ENCODE measurements at places on chromosomes 4 and X.

GRCh38 chr4:169582203-169582602, 30.2 kb downstream of the NEK1 start:
- no peak for DNase-seq

DNA sequence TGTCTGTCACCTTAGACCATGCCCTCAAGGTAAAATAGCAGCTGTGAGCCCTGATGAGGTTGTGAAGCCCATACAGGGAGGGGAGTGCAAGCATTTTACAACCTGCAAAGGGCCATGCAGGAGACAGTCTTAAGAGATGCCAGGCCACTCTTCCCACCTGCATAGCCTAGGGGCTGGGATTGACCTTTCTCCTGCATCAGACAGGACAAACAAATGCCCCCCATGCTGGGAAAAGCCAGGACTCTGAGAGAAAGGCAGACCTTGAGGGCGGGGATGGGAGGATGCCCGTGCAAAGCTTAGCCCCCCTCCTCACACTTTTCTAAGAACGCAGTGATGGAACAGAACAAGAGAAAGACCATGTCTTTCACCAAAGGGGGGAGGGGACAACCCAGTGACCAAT, 137.9 kb upstream of the MAMLD1 start:
- no peak for DNase-seq

- DNase-seq: no peak
These were observed 107.1 kb upstream of the ADRA2C start for GRCh38 chr4:3659131-3659530.

DNA sequence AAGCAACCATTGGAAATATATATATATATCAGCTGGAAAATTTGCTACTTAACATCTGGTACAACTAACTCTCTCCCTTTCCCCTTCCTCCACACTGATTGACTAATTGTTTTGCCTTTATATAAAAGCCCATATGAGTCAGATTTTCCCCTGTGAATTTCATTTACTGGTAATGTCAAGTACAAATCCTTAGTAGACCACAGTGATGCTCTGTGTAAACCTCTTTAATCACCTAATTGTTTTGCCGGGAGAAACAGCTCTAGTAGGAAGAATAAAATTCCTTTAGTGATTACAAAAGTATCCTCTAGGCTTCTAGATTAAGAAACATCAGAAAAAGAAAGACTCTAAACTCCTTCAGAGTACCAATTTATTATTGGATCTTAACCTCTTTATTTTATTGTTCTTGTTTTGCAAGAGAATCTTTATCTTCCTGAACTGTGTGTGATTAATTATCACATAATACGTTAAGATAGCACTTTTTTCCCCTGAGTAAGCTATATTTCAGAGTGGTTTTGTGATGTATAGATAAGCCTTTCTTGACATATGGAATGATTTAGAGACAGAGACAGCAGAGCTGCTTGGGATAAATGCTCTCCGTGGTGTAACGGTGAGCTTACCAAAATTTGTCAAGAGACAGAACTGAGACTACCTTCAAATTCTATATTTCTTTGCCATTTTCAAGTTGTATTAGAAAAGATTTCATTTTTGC, 1606.4 kb upstream of the TENM3 start:
- no peak for DNase-seq

GRCh38 chr4:140254651-140255299, 100.8 kb upstream of the MAML3 start:
- no peak for DNase-seq

GRCh38 chr4:24624381-24624780, 40.0 kb upstream of the DHX15 start:
- DNase-seq: no peak

DNA sequence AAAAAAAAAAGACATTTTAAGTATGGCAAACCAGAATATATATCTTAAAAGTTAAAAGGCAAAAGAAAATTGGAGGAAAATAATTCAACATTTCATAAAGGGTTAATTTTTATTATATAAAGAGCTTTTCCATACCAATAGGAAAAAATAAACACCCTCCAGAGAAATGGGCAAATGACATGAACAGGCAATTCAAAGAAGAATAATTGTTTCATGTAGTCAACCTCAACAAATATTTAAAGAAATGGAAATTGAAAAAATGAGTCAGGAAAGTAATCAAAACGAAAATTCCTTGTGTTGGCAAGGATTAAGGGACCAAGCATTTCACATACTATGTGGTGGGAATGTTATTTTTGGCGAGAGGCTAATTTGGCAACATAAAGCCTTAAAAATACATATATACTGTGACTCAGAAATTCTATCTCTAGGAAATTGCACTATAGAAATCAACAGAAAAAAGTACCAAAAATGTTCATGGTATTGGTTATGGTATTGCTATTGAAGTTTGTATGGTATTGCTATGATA, 87.6 kb downstream of the HAUS3 start:
- no peak for DNase-seq

- DNase-seq: no peak
These were observed 51.7 kb upstream of the PJA1 start for GRCh38 chrX:69216911-69217310.

GRCh38 chrX:123859409-123859845, 426 bp upstream of the XIAP start:
- no peak for DNase-seq

GRCh38 chrX:49312176-49312575, 8.7 kb downstream of the GAGE10 start:
- DNase-seq: no peak

- DNase-seq: no peak
These were observed 265.7 kb upstream of the NDST3 start for GRCh38 chr4:117768610-117769009.

DNA sequence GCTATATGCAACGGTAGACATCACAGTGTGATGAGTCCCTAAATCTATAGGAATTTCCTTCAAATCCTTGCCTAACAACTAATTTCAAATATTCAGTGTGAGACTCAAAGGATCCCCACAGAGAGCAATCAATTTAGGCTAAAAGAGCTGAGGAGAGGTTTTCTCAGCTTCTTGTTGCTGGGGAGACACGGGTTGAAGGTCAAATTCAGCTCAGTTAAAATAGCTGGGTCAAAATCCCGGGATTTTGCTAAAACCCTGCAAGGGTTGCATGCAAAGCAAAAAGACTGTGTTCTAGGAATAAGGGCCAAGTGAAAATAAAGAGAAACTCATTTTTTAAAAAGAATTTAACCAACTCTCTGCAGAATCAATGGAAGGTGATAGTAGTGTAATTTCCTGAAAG, 1073.4 kb downstream of the NLGN4X start:
- no peak for DNase-seq

DNA sequence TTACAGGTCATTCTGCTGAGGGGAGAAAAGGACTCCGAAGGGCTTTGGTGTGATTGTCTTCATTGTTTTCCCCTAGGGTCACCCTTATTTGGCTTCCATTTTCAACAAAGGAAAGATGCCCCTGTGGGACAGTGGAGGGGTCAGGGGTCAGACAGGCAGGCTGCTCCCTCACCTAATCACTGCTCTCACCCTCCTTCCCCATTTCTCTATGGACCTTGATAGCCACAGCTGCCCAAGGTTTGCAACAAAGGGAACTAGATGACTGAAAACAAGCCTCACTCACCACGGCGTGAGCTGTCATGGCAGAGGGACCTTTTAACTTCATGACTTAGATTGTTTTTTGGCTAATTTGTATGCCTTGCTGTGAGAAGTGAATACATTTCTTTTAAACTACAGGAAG, 40.7 kb downstream of the C4orf51 start:
- no peak for DNase-seq

- no peak for DNase-seq
These were observed 10.1 kb upstream of the SAP30 start for GRCh38 chr4:173360587-173361221.

DNA sequence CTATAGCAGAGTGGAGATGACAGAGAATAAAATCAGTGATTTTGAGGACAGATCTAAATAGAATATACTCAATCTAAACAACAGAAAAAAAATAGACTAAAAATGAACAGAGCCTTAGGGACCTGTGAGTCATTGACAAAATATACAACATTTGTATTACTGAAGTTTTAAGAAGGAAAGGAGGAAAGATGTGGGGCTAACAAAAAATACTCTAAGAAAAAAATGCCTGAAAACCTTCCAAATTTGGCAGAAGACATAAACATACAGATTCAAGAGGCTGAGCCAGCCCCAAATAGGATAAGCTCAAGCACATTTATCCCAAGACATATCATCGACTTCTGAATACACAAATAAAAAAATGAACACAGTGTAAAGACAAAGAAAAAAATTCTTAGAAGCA, 123.6 kb upstream of the INTU start:
- DNase-seq: no peak

All from effector memory CD4-positive, alpha-beta T cell (primary cell).